K562 (cell line): ENCODE measurements at places on chromosomes 7 and 10.

DNA sequence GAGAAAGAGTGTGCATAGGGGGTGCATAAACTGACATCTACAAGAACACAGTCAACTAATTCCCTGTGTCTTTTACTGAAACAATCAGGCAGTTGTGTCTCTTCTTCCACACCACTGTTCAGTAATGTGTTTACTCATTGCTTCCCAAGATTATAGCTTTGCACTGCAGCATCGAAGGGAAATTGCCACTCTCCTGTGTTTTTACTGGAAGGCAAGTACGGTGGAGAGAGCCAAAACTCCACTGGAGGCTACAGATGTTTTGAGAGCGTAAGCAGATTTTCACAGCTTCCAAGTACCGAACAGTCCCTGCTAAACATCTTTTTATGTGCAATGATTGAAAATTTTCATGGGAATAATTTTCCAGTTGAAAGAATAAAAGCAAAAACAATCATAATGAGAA lies 510.5 kb upstream of the AKR1E2 start:
- H3K4me1 ChIP-seq, result no peaks in the 10 kb centered on the region
- H3K4me3 ChIP-seq, result no peak overlapping the region
- no peaks in the 10 kb centered on the region for H3K36me3 ChIP-seq
- no peak overlapping the region for H3K27ac ChIP-seq
- no peak for DNase-seq
- H3K27me3 ChIP-seq, result no peaks in the 10 kb centered on the region

GRCh38 chr10:101152316-101152715 lies 21.2 kb downstream of the TLX1 start:
- no peak overlapping the region for H3K27ac ChIP-seq
- peaks cover 11% of the 10 kb centered on the region for H3K27me3 ChIP-seq

GRCh38 chr7:57414852-57415251 lies 35.1 kb upstream of the ZNF716 start:
- H3K4me3 ChIP-seq, result no peak overlapping the region
- H3K4me1 ChIP-seq, result no peaks in the 10 kb centered on the region
- H3K36me3 ChIP-seq, result no peaks in the 10 kb centered on the region
- no peaks in the 10 kb centered on the region for H3K27me3 ChIP-seq
- no peak for DNase-seq

DNA sequence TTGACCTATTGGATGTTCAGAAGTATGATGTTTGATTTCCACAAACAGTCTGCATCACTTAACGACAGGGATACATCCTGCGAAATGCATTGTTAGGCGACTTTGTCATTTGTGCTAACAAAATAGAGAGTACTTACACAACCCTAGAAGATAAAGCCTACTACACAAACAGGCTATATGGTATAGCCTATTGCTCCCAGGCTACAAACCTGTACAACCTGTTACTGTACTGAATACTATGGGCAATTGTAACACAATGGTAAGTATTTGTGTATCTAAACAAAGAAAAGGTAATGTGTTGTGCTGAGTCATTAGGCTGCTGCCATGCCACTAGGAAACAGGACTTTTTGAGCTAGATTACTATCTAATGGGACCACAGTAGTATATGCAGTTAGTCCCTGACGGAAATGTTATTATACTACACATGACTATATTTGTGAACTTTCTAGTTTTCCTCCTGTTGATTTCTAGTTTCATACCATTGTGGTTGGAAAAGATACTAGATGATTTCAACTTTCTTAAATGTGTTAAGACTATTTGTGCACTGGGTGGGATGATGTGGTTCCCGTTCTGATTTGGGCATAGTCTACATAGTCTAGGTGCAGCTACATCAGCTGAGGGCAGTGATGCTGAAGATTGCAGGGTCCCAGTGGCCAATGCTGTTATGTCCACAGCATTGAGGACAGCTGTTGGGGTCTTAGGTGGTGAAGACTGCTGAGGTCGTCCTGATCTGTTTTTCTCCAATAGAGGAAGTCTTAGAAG lies 161.7 kb downstream of the HTR7 start:
- no peaks in the 10 kb centered on the region for H3K27me3 ChIP-seq
- H3K36me3 ChIP-seq, result no peaks in the 10 kb centered on the region
- no peak overlapping the region for H3K4me3 ChIP-seq
- H3K27ac ChIP-seq, result no peak overlapping the region
- no peak for DNase-seq

GRCh38 chr7:75920431-75921161 lies 5.6 kb downstream of the POR start:
- H3K4me1 ChIP-seq, result peaks cover 31% of the 10 kb centered on the region; the same call in 2 of the 3 replicates
- H3K27ac ChIP-seq, result 0 out of 3 replicates have a peak overlapping the region, but pooled peaks have one; percentile 3
- H3K27me3 ChIP-seq, result no peaks in the 10 kb centered on the region
- no peak for DNase-seq

- peaks cover 44% of the 10 kb centered on the region; the same call in 1 of the 3 replicates for H3K36me3 ChIP-seq
- no peaks in the 10 kb centered on the region for H3K4me1 ChIP-seq
- DNase-seq, result no peak
- no peak overlapping the region for H3K4me3 ChIP-seq
Observed at GRCh38 chr10:68665841-68666240, 55.2 kb upstream of the CCAR1 start.

DNA sequence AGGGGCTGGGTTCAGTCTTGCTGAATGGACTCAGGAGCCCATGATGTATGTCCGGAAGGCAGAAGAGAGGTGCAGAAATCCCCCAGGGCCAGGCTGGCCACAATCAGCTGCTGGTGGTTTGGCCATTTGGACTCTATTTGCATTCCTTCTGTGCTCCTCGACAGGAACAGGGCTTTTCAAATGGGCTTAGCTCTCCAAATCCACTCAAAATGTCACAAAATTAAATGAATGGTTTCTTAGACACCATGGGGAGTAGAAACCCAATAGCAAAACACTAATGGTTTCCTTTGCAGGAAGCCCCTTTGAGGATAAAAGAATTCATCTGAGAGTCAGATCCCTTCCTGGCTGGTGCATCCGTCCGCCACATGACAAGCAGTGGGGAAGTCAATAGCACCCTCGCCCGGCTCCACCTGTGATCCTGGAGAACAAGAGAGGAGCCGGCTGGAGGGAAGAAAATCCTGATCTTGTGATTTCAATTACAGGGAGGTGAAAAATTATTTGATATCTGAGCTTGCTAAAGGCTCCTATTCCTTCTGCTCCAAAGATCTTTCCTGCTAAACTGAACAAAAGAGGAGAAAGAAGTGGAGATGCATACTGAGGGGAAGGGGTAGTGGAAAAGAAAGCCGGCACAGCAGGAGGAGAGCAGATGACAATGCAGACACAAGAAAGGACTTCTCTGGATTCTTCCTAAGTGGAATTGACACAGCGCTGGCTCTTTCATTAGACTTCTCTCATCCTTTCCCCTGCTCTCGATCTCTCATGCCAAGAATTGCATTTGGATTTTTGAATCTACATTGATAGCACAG lies 190.7 kb downstream of the C7orf25 start:
- H3K36me3 ChIP-seq, result no peaks in the 10 kb centered on the region
- no peak overlapping the region for H3K27ac ChIP-seq
- no peak overlapping the region for H3K4me3 ChIP-seq
- no peaks in the 10 kb centered on the region for H3K27me3 ChIP-seq
- no peaks in the 10 kb centered on the region for H3K4me1 ChIP-seq

GRCh38 chr7:21064698-21065648 lies 278.3 kb upstream of the SP8 start:
- DNase-seq, result no peak
- H3K36me3 ChIP-seq, result no peaks in the 10 kb centered on the region
- H3K4me3 ChIP-seq, result no peak overlapping the region
- H3K27ac ChIP-seq, result no peak overlapping the region
- no peaks in the 10 kb centered on the region for H3K4me1 ChIP-seq
- no peaks in the 10 kb centered on the region for H3K27me3 ChIP-seq

- no peak overlapping the region for H3K27ac ChIP-seq
- peaks cover 95% of the 10 kb centered on the region for H3K27me3 ChIP-seq
- H3K36me3 ChIP-seq, result no peaks in the 10 kb centered on the region
- H3K4me3 ChIP-seq, result no peak overlapping the region
- H3K4me1 ChIP-seq, result no peaks in the 10 kb centered on the region
- no peak for DNase-seq
Observed at GRCh38 chr10:484925-485661, 204.4 kb downstream of the DIP2C start.

DNA sequence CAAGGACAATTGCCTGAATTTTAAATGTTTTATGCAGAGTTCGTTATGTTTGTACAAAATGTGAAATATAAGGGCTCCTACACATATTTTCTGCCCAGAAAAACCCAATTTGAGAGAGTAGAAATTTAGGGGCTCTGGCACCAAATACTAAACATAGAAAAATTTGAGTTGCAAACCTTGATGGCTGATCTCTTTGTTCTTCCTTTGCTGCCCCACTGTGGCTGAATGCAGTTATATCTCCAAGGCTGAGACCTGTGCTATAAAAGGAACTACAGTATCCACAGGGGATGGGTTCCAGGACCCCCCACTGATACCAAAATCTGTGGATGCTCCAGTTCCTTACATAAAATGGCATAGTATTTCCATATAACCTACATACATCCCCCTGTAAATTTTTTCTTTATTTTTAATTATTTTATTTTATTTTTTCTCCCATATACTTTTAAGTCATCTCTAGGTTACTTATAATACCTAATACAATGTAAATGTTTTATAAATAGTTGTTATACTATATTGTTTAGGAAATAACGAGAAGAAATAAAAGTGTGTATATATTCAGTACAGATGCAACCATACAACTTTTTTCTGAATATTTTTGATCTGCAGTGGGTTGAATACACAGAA lies 22.5 kb downstream of the CFAP43 start:
- H3K27me3 ChIP-seq, result no peaks in the 10 kb centered on the region
- H3K4me1 ChIP-seq, result no peaks in the 10 kb centered on the region
- no peaks in the 10 kb centered on the region for H3K36me3 ChIP-seq
- H3K4me3 ChIP-seq, result no peak overlapping the region
- DNase-seq, result peak; percentile 36
- H3K27ac ChIP-seq, result no peak overlapping the region

- DNase-seq, result no peak
- no peaks in the 10 kb centered on the region for H3K4me1 ChIP-seq
- H3K27me3 ChIP-seq, result no peaks in the 10 kb centered on the region
- no peak overlapping the region for H3K4me3 ChIP-seq
- no peak overlapping the region for H3K27ac ChIP-seq
Observed at GRCh38 chr10:104452977-104453376, 99.3 kb downstream of the CFAP58 start.

DNA sequence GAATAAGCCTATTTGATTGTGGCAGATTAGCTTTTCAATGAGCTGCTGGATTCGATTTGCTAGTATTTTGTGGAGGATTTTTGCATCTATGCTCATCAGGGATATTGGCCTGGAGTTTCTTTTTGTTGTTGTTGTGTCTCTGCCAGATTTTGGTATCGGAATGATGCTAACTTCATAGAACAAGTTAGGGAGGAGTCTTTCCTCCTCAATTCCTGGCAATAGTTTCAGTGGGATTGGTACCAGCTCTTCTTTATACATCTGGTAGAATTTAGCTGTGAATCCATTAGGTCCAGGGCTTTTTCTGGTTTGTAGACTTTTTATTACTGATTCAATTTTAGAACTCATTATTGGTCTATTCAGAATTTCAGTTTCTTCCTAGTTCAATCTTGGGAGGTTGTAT lies 43.4 kb upstream of the KLF14 start:
- DNase-seq, result no peak
- no peaks in the 10 kb centered on the region for H3K4me1 ChIP-seq
- H3K4me3 ChIP-seq, result no peak overlapping the region

- no peaks in the 10 kb centered on the region for H3K27me3 ChIP-seq
- no peak overlapping the region for H3K27ac ChIP-seq
- no peaks in the 10 kb centered on the region for H3K4me1 ChIP-seq
- no peaks in the 10 kb centered on the region for H3K36me3 ChIP-seq
- no peak for DNase-seq
Observed at GRCh38 chr7:42471573-42472174, 234.7 kb upstream of the GLI3 start.

- DNase-seq, result no peak
- H3K36me3 ChIP-seq, result no peaks in the 10 kb centered on the region
- no peak overlapping the region for H3K4me3 ChIP-seq
- H3K27ac ChIP-seq, result no peak overlapping the region
- H3K4me1 ChIP-seq, result no peaks in the 10 kb centered on the region
Observed at GRCh38 chr7:29866490-29866930, 60.2 kb downstream of the WIPF3 start.

- H3K27me3 ChIP-seq, result no peaks in the 10 kb centered on the region
- no peak overlapping the region for H3K27ac ChIP-seq
- H3K36me3 ChIP-seq, result no peaks in the 10 kb centered on the region
- no peak overlapping the region for H3K4me3 ChIP-seq
- DNase-seq, result no peak
Observed at GRCh38 chr10:61010863-61011262, 66.9 kb upstream of the RHOBTB1 start.

- no peak for DNase-seq
- no peaks in the 10 kb centered on the region; the same call in 1 of the 2 replicates for H3K4me1 ChIP-seq
- H3K4me3 ChIP-seq, result no peak overlapping the region
- peaks cover 12% of the 10 kb centered on the region; the same call in 2 of the 3 replicates for H3K36me3 ChIP-seq
- no peaks in the 10 kb centered on the region for H3K27me3 ChIP-seq
- no peak overlapping the region for H3K27ac ChIP-seq
Observed at GRCh38 chr10:48316236-48316635, 9.8 kb downstream of the MAPK8 start.

- H3K27me3 ChIP-seq, result peaks cover 59% of the 10 kb centered on the region
- no peaks in the 10 kb centered on the region for H3K36me3 ChIP-seq
- H3K4me1 ChIP-seq, result no peaks in the 10 kb centered on the region
- H3K27ac ChIP-seq, result no peak overlapping the region
- no peak for DNase-seq
- H3K4me3 ChIP-seq, result no peak overlapping the region
Observed at GRCh38 chr7:151885202-151885580, 8.3 kb upstream of the PRKAG2 start.

GRCh38 chr10:20993389-20993788 lies 96.3 kb upstream of the NEBL start:
- DNase-seq, result peak; percentile 14
- H3K4me1 ChIP-seq, result no peaks in the 10 kb centered on the region
- H3K36me3 ChIP-seq, result no peaks in the 10 kb centered on the region
- H3K27ac ChIP-seq, result no peak overlapping the region
- H3K27me3 ChIP-seq, result no peaks in the 10 kb centered on the region

- H3K27ac ChIP-seq, result no peak overlapping the region
- no peak overlapping the region for H3K4me3 ChIP-seq
- no peaks in the 10 kb centered on the region for H3K27me3 ChIP-seq
- DNase-seq, result no peak
- H3K36me3 ChIP-seq, result no peaks in the 10 kb centered on the region
Observed at GRCh38 chr10:60122190-60122589, 215.8 kb upstream of the CCDC6 start.

DNA sequence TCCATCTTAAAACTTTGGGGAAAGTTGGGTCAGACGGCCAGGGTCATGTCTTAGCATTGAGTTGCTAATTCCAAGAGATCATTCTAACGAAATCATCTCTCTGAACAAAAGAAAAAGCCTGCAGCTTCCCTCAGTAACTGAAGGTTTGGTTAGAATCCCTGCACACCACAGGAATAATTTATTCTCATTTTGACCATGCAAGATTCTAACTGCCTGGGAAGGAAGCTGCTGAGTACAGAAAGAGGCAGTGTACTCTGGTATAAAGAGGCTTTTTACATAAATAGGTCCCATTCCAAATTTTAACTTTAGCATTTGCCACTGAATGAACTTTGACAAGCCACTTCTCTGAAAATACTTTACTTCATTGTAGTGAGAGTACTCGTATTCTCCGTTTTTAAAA lies 76.9 kb upstream of the RSBN1L start:
- no peak overlapping the region for H3K27ac ChIP-seq
- no peaks in the 10 kb centered on the region for H3K27me3 ChIP-seq
- no peaks in the 10 kb centered on the region for H3K4me1 ChIP-seq
- no peak for DNase-seq
- H3K36me3 ChIP-seq, result peaks cover 54% of the 10 kb centered on the region

- H3K36me3 ChIP-seq, result no peaks in the 10 kb centered on the region
- H3K4me3 ChIP-seq, result no peak overlapping the region
- H3K4me1 ChIP-seq, result no peaks in the 10 kb centered on the region
- peaks cover 14% of the 10 kb centered on the region; the same call in 2 of the 3 replicates for H3K27me3 ChIP-seq
Observed at GRCh38 chr7:43449577-43449976, 133.3 kb upstream of the STK17A start.
